Neural progenitor cell (in vitro differentiated cells): ENCODE measurements at places on chromosomes 2 and 18.

DNA sequence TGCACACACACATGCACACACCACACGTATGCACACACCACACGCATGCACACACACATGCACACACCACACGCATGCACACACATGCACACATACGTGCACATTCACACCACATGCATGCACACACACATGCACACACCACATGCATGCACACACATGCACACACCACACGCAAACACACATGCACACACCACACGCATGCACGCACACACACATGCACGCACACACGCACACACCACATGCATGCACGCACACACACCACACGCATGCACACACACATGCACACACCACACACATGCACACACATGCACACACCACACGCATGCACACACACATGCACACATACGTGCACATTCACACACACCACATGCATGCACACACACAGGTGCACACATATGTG is 169.8 kb upstream of the SALL3 start:
- DNase-seq: no peak

DNA sequence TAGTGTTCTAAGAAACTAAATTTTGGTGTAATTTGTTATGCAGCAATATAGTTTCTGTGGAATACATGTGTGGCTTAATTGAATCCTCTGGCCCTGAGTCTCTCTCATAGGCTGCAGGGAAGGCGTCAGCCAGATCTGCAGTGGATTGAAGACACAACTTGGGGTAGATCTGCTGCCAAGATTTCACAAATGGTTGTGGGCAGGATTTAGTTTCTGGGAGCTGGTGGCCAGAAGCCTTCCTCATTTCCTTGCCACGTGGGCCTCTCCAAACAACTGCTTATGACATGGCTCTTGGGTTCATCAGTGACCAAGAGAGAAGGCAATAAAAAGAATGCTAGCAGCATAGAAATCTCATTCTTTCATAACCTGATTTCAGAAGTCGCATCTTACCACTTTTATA is 28.2 kb downstream of the CCDC102B start:
- no peak for DNase-seq

DNA sequence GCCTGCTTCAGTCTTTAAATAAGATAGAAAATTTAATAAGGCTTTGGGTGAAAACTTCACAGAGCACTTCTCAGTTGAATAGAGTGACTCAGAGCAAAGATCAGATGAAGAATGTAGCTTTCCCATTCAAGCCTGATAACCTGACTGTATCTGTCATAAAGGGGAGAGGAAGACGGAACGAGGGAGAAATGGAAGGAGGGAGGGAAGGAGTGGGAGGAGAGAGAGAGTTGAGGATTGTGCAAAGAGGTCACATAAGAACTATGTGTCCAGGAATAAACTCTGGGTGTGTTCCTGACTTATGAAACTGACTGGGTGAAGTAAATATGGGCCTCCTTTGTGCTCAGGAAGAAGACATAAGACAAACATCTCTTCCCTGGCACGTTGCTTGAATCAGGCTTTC is 385.5 kb downstream of the LPIN1 start:
- no peak for DNase-seq

DNA sequence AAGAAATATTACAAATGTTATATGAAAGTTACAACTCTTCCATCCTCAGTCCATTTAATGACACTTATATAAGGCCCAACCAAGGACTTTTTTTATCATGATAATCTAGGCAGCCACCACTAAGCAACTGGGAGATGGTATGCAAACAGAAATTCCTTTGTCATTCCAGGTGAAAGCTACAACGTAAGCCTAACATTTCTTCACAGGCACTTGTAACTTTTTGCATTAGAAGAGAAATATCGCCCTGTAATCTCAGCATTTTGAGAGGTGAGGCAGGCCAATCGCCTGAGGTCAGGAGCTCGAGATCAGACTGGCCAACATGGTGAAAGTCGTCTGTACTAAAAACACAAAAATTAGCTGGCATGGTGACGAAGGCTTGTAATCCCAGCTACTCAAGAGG is 581.2 kb upstream of the SLC8A1 start:
- no peak for DNase-seq

DNA sequence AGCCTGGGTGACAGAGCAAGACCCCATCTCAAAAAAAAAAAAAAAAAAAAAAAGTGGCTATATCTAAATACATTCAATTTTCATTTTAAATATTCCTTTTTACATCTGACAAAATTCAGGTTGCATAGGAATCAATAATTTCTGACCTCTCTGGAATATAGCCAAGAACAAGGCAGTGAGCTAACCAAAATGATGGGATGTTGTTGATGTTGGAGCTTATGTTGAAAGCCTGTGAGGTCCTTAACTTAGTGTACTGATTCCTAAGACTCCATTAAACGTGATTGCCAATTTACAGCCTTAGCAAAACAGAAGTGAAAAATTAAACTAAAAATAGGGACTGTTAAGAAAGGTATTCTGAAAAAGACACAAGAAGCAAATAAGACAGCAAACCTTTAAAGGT is 109.6 kb downstream of the MEP1B start:
- DNase-seq: no peak
